T-cell (primary cell): ENCODE measurements at places on chromosomes 11 and 22. TPM values are rescaled to one million over a fixed set of nuclear protein-coding genes. Genes with fewer than 3 reads are reported as not detected.
A peak's percentile ranks its signal among the peaks of the same experiment; 100 is the strongest.

GRCh38 chr11:46383974-46384701 is 2.7 kb downstream of the MDK start:
- DNase-seq = no peak
- no peak overlapping the region for H3K4me3 ChIP-seq
- H3K27ac ChIP-seq = no peak overlapping the region
- H3K36me3 ChIP-seq = no peaks in the 10 kb centered on the region
- H3K27me3 ChIP-seq = no peaks in the 10 kb centered on the region

DNA sequence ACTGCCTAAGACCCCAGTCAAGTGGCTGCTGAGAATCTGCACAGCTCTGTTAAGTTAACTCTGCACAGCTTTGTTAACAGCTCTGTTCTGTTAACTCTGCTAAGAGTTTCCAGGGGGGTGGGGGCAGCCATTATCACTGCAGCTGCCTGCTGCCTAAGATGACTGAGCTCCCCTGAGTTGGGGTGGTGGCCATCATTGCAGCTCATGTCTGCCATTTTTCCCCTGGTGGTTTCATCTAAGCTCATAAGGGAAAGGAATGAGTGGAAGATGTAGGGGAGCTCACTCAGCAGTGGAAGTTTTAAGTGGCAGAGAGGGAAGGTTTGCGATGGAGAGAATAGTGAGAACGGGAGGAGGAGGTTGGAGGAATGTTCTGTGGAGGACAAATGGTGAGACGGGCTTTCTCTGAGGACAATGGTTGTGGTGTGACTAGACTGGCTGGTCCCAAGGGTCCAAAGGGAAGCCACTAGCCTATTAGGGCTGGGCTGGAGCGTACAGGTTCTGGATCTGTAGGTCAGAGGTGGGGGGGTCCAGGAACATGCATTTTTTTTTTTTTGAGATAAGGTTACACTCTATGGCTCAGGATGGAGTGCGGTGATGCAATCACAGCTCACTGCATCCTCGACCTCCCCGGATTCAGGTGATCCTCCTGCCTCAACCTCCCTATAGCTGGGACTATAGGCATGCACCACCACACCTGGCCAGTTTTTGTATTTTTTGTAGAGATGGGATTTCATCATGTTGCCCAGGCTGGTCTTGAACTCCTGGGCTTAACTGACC is 13.5 kb upstream of the PLET1 start:
- H3K27me3 ChIP-seq = no peaks in the 10 kb centered on the region
- DNase-seq = no peak
- H3K4me3 ChIP-seq = no peak overlapping the region

- no peak overlapping the region for H3K27ac ChIP-seq
- no peak overlapping the region for H3K4me3 ChIP-seq
- no peaks in the 10 kb centered on the region for H3K27me3 ChIP-seq
- H3K4me1 ChIP-seq = no peaks in the 10 kb centered on the region
- no peak for DNase-seq
These were observed 93.8 kb downstream of the TRIM29 start for GRCh38 chr11:120044011-120044675.

- H3K4me3 ChIP-seq = no peak overlapping the region
- H3K4me1 ChIP-seq = no peaks in the 10 kb centered on the region
- no peaks in the 10 kb centered on the region for H3K27me3 ChIP-seq
- H3K36me3 ChIP-seq = no peaks in the 10 kb centered on the region
- DNase-seq = no peak
- H3K27ac ChIP-seq = no peak overlapping the region
These were observed 65.3 kb downstream of the ARL14EP start for GRCh38 chr11:30387891-30388861.

DNA sequence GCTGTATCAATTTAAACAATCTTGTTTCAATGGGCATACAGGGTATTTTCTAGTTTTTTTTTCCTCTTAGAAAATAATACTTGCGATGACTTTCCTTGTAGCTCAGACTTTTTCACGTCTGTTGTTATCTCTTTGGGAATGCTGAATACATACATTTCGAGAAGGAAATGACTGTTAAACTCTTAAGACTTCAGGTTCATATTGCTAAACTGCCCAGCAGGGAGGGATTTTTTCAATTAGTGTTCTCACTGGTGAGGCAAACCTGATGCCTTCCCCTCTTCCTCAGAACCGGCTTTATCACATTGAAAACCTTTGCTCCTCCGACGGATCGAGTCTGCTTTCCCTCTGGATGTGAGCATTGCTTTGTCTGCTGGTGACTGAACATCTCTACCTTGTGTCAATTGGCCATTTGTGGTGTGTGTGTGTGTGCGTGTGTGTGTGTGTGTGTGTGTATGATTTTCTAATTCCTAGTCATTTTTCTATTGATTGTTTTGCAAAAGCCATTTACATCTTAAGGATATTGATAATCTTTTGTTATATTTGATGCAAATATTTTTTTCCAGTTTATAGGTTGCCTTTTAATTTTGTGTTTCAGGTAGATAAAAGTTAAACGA is 6.6 kb downstream of the NEAT1 start:
- peak overlapping the region; percentile 95 for H3K27ac ChIP-seq
- H3K27me3 ChIP-seq = no peaks in the 10 kb centered on the region
- no peaks in the 10 kb centered on the region for H3K36me3 ChIP-seq
- no peak for DNase-seq
- H3K4me1 ChIP-seq = peaks cover 72% of the 10 kb centered on the region

- H3K4me3 ChIP-seq = no peak overlapping the region
- no peak overlapping the region for H3K27ac ChIP-seq
- no peak for DNase-seq
- no peaks in the 10 kb centered on the region for H3K27me3 ChIP-seq
- H3K36me3 ChIP-seq = peaks cover 30% of the 10 kb centered on the region
These were observed 39.3 kb downstream of the NF2 start for GRCh38 chr22:29642694-29643093.

Gene TSG101
- 38.8 TPM for total RNA-seq

Gene ZNF215
- total RNA-seq = not detected

Gene MUC6
- not detected for total RNA-seq

Gene RIN1
- 10.5 TPM for total RNA-seq

Gene XPNPEP3
- total RNA-seq = 15.8 TPM

Gene SPTBN2
- total RNA-seq = not detected
